Hair follicle dermal papilla cell (primary cell): ENCODE measurements at places on chromosomes 3 and 15. TPM values are rescaled to one million over a fixed set of nuclear protein-coding genes. Genes with fewer than 3 reads are reported as not detected.

The ANKRD28 gene
- total RNA-seq = 213 and 290 TPM in 2 replicates

The CPEB1 gene
- total RNA-seq = 13.1 and 14.9 TPM in 2 replicates

The CSPG4 gene
- total RNA-seq = 181 and 183 TPM in 2 replicates

The FBXO40 gene
- total RNA-seq = not detected in 2 replicates

The RGMA gene
- total RNA-seq = 5.8 and 7.5 TPM in 2 replicates

The NPTN gene
- total RNA-seq = 129 and 143 TPM in 2 replicates
